Cortex of kidney (tissue), 1 donor: ENCODE measurements at places on chromosomes 12 and 14.
A peak's percentile ranks its signal among the peaks of the same experiment; 100 is the strongest.

DNA sequence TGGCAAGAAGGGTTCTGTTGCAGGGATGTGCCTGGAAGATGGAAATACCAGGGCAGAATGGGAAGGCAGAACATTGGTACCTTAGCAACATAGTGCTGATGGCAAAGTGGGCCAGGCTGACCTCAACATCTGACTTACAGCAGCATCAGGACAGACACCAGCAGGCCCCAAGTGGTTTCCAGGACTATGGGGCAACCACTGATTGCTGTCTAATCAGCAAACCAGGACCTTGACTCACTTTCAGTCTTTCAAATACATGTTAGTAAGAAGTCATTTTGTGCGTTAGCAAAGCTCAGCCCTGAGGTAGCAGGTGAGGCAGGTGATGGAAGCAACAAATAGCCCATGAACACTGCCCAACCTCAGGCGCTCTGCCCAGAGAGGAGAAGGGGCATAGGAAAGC is 4.7 kb upstream of the SPTSSA start:
- DNase-seq, result no peak

DNA sequence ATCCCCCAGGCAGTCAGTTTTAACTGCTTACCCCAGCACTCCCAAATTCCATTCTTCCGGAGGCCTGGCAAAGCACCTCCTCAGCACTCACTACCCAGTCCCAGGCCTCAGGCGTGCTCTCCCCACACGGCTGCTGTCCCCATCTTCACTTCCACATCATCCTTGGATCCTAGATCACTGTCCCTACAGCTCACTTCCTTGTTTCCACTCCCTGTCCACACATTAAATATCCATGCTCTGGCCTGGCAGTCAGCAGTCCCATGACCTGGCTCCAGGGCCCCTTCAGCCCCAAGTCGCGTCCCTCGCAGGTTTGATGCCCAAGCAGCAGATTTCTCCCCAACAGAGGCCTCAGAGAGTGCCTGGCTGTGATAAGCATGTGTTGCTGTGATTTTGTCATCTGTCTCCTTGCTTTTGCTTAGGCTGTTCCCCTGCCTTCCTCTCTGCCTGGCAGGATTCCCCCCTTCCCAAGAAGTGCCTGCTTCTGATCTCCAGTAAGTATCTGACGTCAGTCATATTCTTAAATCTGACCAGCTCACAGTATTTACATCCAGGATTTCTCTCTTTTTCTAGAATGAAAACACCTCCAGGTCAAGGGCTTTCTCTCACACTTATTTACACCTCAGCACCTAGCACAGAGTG is 241.7 kb downstream of the ZFP36L1 start:
- DNase-seq, result no peak

DNA sequence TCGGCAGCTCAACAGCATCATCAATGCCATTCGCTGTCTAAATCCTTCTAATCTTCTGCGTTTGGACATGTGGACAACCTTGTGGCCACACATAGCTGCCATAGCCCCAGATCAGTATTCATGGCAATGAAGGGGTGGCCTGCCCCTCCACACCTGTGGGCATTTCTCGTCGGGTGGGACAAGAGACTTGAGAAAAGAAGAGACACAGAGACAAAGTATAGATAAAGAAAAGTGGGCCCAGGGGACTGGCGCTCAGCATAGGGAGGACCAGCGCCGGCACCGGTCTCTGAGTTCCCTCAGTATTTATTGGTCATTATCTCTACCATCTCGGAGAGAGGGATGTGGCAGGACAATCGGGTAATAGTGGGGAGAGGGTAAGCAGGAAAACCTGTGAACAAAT is 42.3 kb downstream of the MAGOHB start:
- DNase-seq, result no peak

GRCh38 chr14:75170772-75171171 is 5.6 kb downstream of the TMED10 start:
- DNase-seq, result no peak

DNA sequence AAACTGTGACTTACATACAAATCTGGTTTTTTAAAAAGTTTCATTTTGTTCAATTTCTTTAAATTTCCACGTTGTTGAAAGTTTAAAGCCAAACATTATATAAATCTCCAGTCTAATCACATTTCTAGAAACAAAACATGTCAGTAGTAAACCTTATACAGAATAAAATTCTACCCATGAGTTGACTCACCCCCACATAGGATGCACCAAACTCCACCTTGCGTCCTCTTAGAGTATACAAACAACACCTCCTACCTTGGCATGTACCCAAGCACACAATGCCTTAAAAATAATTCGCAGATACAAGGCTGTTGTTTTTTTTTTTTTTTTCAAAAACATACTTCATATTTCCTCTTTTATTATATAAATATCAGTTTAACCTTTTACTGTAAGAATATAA is 3.3 kb downstream of the FBXL14 start:
- DNase-seq, result no peak

GRCh38 chr12:23139026-23139425 is 514.1 kb downstream of the ETNK1 start:
- no peak for DNase-seq

GRCh38 chr12:14775636-14775980 is 27.7 kb downstream of the WBP11 start:
- no peak for DNase-seq

DNA sequence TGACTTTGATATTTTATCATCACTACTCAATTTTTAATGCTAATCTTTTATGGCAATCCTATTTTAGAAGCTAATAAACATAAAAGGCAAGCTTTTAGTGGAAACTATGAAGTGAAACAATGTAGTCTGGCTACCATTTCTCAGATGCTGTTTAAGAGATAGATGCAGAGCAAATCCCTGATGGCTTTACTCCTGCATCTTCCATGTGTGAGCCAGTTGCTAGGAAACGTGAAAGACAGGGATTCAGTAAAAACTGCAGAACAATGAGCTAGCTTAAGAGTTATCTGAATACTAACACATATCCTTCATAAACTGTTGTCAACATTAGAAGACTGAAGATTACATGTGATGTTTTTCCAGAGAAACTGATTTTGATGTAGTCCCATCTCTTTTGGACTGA is 112.6 kb downstream of the SLC2A13 start:
- no peak for DNase-seq

- DNase-seq, result no peak
Measured at GRCh38 chr12:48288387-48289268, 62.1 kb downstream of the ZNF641 start.

DNA sequence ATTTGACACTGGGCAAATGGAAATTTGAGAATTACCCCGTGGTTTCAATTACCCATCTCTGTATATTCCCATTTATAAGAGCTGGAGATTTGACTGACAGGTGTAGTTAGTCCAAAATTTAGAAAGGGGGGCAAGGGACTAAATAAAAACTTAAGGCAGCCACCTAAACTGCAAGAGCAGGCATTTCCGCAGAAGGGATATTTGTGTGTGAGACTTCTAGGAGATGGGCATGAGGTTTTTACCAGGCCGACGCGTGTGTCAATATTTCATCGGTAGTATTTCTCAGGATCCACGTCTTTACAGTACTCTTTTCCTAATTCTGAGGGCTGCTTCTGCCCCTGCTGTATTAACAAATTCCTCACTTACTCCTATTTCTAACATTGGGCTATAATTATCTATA is 1.4 kb downstream of the FAR2 start:
- DNase-seq, result no peak

- no peak for DNase-seq
Measured at GRCh38 chr14:26319139-26319864, 278.5 kb downstream of the NOVA1 start.

GRCh38 chr12:50197297-50197727 is 30.1 kb upstream of the CERS5 start:
- DNase-seq, result no peak

DNA sequence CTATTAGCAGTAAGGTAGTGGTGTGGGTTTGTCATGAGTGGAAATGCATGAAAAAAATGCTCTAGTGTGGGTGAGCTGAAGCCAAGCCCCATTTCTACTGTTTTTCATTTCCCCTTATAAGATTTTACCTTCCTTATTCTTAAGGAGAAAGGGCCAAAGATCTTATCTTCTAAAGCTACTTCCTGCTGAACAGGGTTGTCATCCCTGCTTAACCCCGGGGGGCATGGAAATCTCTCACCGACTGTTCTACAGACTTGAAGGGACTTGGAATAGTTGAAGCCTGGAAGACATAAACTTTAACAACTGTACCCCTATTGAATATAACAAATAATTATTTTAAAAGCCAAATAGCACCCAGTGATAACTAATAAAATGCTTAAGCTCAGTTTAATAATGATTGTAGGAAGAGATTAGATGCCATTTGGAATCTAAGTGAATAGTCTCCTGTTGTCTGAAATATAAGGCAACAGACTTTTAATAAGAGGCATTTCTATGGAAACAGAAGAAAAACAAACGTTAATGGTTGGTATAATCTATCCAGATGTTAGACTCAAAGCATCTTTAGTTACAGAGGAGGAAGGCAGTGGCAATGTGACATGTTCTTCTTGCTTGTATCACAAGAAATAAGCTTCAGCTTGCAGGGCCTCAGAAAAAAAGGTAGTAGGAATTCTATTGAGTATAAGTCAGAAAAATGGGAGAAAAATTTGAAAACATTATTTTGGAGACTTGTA is 1.8 kb upstream of the GMFB start:
- DNase-seq, result no peak

GRCh38 chr14:68800390-68800789 is 7.5 kb upstream of the ZFP36L1 start:
- DNase-seq, result no peak

GRCh38 chr14:98070536-98070935 is 1201.5 kb downstream of the BCL11B start:
- DNase-seq, result no peak

GRCh38 chr12:29428633-29429032 is 47.7 kb upstream of the ERGIC2 start:
- no peak for DNase-seq

GRCh38 chr14:64707661-64708060 is 3.4 kb downstream of the PLEKHG3 start:
- DNase-seq, result no peak

GRCh38 chr12:74896186-74896585 is 313.5 kb downstream of the KCNC2 start:
- no peak for DNase-seq

DNA sequence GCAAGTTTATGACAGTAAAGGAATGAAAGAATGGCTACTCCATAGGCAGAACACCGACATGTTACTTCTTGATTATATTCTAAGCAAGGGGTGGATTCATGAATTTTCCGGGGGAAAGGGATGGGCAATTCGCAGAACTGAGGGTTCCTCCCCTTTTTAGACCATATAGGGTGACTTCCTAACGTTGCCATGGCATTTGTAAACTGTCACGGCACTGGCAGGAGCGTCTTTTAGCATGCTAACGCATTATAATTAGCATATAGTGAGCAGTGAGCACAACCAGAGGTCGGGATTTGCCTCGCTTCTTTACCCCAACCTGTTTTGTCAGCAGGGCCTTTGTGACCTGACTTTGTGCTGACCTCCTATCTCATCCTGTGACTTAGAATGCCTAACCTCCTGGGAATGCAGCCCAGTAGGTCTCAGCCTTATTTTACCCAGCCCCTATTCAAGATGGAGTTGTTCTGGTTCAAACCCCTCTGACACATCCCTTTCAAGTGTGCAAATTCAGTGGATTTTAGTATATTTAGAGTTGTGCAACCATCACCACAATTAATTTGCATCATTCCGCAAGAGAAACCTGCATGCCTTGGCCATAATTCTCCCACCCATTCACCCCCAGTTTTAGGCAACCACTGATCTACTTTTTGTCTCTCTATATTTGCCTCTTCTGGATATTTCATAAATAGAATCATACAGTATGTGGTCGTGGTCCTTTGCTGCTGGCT is 27.4 kb downstream of the PALS1 start:
- DNase-seq, result no peak

- DNase-seq, result no peak
Measured at GRCh38 chr12:68856510-68856909, 48.5 kb downstream of the MDM2 start.

DNA sequence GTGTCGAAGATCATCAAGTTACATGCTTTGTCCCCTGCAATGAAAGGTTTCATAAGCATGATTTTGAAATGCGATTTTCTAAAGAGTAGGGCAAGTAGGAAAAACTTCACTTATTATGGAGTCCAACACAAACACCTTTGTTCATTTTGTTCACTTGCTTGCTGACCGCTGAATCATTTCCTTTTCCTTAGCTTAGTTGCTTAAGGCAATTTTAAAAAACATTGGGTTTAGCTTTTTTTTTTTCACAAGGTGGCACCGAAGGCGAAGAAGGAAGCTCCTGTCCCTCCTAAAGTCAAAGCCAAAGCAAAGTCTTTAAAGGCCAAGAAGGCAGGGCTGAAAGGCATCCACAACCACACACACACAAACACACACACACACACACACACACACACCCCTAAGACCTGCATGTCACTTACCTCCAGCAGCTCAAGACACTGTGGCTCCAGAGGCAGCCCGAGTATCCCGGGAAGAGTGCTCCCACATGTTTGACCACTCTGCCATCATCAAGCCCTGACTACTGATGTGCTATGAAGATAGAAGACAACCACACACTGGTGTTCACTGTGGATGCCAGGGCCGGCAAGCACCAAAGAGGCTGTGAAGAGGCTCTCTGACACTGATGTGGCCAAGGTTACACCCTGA is 11.4 kb downstream of the MANSC1 start:
- DNase-seq, result no peak

GRCh38 chr14:23153851-23154796 is 29.3 kb downstream of the SLC7A8 start:
- peak; percentile 58 for DNase-seq

DNA sequence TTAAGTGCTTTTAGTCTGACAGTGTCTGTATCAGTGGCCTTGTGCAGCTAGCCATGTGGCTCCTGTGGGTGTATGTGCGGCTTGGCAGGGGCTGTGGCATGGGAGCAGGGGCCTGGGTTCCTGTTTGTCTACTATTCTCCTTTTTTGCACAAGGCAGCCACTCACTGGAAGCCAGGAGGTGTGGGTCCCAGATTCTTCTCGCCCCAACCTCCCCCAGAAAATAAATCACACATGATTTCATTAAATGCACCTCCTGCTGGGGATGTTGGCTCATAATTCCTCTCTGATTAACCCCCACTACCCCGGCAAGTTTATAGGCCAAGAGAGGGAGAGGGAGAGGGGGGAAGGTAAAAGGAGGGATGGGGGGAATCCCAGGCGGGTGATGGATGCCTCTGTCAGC is 17.6 kb downstream of the CALCOCO1 start:
- no peak for DNase-seq

DNA sequence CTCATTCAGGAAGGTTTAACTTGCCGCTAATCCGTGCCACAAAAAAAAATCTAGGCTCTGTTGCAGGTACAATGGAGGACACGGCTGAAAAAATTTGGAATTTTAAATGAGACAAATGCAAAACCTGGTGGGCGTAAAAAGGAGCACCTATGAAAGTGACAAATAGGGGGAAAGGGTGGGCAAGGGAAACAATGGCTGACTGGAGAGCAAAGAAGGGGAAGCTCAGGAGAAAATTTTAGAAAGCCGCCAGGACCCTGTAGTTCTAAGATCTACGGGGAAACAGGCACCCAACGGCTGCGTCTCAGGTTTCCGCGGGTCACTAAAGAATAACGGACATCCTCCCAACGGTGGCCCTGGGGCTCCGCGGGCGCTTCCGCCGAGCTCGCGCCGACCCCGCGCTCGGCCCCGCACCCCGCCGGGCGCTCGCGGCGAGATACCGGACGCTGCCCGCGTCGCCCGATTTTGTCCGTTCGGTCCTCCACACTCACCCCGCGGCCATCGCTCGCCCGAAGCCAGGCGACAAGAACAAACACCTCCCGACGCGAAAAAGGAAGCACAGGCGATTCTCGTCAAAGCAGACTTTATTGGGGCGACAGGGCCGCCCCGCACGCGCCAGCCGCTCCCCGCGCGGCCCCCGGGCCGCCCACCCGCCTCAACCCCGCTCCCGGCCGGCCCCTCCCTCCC is 1.1 kb upstream of the YY1 start:
- DNase-seq, result no peak

- DNase-seq, result no peak
Measured at GRCh38 chr14:21011136-21011535, 12.0 kb downstream of the SLC39A2 start.
